NCI-H460 (cell line): ENCODE measurements at places on chromosomes 7 and 10.

- DNase-seq = peak; percentile 5
These were observed 526.7 kb downstream of the CALN1 start for GRCh38 chr7:71885487-71885886.

GRCh38 chr7:77391230-77391629 lies 24.9 kb downstream of the GSAP start:
- no peak for DNase-seq

GRCh38 chr10:128473396-128473795 lies 347.2 kb upstream of the MKI67 start:
- no peak for DNase-seq

DNA sequence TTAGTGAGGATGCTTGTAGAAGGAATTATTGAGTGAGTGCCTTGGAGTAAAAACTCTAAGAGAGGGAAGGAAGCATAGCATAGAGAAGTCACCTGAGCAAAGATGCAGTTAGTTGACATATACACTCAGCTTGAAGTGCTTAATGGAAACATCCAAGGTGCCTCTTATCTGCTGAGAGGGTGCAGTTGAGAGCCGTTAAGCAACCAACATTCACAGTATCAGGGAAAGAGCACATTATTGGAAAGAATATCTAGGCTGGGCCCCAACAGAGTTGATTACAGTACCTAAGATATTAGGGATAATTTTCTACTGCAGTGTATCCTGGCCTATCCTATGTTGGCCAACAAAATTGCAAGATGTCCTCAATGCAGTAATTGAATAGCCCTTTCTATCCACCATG lies 302.0 kb downstream of the ETV1 start:
- no peak for DNase-seq

DNA sequence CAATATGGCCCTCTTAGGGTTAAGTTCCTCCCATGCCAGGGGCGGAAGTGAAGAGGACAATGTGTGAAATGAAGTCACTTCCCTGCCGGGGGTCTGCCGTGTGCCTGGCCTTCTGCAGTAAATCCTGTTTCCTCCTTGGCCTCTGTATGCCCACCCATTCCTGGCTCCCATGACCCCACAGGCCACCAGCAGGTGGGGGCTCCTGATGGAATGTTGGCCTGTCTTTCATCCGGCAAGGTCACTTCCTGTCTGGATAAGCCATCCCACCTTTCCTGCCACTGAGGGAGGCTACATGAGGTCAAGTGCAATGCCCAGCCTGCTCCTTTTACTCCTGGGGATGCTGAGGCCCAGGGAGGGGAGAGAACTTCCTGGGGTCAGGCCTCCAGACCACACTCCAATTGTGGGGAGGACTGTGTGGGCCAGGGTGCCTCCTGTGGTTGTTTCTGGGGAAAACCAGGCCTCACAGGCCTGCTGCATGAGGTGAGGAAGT lies 22.3 kb downstream of the PALD1 start:
- no peak for DNase-seq

- DNase-seq = no peak
These were observed 317.5 kb downstream of the SFMBT2 start for GRCh38 chr10:7093368-7093767.

GRCh38 chr7:28411876-28412662 lies at the start of gene CREB5:
CREB5 (plus strand) TSS chr7:28412518; CDS start chr7:28412915, 397 bp downstream.
- no peak for DNase-seq

DNA sequence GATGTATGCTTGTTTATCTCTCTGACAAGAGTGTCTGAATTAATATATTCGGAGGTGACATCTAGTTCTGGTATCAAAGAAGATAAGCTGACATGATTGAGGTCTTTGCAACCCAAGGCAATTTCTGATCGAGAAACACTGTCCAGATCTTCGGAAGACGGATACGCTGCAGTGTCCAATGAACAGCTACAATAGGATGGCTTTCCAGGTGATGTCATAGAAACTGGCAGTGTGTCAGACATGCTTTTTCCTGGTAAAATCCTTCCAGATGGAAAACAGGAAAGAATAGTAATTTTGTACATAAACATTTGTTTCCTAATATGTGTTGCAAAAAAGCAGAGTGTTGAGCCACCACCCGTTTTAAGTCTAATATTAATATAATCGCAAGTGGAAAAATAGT lies 33.4 kb downstream of the VWDE start:
- DNase-seq = no peak
